NCI-H1105 (cell line): ENCODE measurements at places on chromosomes 4 and X.

- no peak for DNase-seq
These were observed 144.2 kb upstream of the PCDH18 start for GRCh38 chr4:137676357-137676998.

- DNase-seq, result no peak
These were observed 102.1 kb upstream of the SCML1 start for GRCh38 chrX:17635231-17635630.

DNA sequence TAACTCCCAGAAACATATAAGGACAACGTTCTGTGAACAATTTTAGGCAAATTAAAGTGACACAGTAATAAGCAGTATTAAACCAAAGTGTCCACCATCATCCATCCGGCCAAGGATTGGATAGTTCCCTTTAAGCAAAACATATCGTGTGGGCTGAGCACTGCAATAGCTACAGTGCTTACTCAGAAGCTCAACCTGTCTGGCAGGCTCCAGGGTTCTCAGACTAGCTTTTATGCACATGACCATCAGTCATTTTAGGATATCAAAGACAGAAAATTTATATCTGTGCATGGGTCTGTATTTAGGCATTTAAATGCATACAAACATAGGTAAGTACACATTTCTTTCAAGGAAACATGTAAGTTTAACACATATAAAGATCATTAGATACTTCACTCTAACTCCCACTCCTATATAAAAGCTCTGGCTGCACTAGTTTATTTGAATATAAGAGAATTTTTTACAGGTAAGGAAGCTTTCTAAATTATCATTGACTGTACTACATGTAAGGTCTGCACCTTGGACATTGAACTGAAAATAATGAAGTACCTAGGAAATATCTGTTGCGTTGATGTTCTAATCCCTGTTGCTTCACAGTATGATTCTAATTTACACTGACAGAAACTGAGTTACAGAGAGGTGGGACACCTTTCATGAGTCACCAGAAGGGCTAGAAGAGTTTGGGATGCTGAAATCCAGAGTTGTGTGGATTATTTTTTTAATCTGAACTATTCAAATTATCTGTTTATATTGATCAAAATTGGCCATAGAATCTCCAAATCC, 67.6 kb downstream of the ELOVL6 start:
- no peak for DNase-seq

DNA sequence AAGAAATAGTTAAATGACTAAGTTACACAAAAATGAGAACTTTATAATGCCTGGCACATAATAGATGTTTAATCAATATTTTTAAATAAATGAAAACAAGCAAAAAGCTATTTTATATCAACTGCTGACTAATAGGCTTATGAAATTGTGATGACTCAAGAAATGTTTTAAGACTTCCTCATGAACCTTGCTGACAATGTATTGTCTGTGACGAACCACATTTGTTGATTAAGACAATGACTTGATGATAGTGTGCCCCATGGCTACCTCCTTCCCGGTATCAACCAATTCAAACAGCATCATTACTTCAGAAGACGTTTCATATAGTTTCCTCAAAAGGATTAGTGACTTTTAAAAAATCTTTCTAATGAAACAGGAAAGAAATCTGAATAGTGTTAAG, 7.9 kb downstream of the CXCL6 start:
- DNase-seq, result no peak

GRCh38 chr4:85402371-85402770, 72.6 kb upstream of the ARHGAP24 start:
- no peak for DNase-seq

GRCh38 chr4:101290654-101291053, 56.7 kb downstream of the PPP3CA start:
- DNase-seq, result no peak

DNA sequence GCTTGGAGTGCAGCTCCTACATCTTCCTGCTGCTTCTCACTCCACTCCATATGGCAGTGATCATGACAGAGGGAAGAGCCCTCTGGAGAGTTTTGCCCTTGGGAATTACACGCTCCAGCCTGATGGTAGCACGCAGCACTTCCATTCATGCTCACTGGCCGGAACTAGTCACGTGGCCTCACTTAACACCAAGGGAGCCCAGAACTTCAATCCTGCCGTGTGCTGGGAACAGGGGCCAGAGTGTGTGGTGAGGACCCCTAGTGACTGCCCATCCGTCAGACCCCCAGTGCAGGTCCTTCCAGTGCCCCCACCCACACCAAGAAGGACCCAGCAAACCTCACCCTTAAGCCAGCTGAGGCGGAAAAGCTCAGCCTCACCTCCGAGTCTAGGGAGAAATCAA, 230.7 kb downstream of the EVC2 start:
- no peak for DNase-seq

DNA sequence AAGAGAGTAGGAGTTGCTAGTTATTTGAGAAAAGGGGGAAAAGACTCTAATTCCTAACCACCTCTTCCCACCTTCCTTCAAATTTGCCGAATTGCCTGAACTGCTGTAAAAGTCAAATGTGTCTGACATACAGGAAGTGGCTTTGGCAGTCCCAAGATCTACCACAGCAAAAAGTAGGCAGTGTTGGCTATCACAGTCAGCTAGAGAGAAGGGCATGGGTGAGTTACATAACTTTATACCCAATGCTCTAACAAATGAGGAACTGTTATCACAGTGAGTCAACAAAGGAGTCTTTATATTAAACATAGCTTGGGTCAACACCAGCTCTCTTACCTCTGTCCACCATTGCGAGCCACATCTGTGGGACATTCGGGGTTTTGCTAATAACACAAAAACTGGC, 2.4 kb upstream of the MBNL3 start:
- DNase-seq, result no peak

DNA sequence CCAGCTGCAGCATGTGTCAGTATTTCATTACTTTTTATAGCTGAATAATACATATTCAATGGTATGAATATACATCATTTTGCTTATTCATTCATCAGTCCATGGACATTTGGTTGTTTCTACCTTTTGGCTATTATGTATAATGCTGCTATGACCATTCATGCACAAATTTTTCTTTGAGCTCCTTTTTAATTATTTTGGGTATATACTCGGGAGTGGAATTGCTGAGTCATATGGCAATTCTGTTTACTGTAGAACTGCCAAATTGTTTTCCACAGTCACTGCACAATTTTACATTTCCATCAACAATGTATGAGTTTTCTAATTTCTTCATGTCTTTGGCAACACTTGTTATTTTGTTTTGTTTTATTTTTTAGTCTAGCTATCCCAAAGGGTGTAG, 405.9 kb upstream of the PITX2 start:
- DNase-seq, result no peak

DNA sequence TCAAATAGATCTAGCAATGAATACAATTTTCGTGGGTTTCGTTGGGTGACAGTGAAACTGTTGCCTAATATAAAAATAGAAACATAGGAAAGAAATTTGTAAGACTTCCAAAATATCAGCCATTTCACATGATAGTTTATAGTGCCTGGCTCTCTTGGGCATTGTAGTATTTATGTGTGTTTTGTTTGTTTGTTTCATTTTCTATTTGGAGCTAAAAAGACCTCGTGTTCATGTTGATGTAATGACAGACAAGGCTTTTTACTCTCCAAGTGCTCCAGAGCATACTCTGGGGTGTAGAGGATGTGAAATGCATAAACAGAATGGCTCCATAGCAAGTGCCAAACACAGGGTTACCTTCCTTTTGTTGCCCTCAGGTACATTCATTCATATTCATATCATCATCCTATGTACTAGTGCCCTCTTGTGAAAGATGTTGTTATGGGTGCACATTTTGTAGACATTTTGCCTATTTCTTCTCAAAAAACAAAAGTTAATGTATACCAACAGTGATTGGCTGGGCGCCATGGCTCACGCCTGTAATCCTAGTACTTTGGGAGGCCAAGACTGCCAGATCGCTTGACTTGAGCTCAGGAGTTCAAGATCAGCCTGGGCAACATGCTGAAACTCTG, 100.7 kb upstream of the AMOT start:
- DNase-seq, result no peak

DNA sequence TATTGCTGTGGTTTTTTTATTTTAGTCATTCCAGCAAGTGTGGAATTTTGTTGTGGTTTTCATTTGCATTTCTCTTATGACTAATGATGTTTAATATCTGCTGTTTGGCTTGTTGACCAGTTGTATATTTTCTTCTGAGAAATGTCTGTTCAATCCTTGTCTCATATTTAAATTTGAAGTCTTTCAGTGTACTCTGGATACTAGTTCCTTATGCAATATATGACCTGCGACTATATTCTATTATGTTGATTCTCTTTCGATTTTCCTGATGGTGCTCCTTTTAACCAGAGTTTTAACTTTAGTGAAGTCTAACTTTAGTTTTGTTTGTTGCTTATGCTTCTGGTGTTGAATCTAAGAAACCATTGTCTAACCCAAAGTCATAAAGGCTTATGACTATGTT, 1528.0 kb downstream of the TECRL start:
- no peak for DNase-seq

GRCh38 chrX:107442914-107443527, 6.4 kb upstream of the FRMPD3 start:
- DNase-seq, result no peak

DNA sequence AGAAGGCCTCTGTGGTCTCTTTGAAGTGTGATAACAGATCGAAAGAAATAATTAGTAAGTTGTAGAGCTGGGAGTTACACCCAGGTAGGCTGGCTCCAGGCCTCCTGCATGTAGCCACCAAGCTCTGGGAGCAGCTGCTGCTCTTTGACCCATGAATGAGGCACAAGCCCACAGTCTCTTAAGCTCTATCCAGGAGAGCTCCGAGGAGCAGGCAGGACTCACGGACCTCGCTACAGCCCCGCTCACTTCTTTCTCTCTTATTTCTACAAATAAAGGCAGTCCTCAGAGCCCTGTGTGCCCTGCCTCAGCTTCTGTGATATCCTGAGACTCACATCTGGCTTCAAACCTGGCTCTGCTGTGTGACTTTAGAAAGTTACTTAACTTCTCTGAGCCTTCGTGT, 86.9 kb downstream of the EVC start:
- DNase-seq, result no peak

- no peak for DNase-seq
These were observed 9.0 kb downstream of the TNIP2 start for GRCh38 chr4:2746891-2747695.

DNA sequence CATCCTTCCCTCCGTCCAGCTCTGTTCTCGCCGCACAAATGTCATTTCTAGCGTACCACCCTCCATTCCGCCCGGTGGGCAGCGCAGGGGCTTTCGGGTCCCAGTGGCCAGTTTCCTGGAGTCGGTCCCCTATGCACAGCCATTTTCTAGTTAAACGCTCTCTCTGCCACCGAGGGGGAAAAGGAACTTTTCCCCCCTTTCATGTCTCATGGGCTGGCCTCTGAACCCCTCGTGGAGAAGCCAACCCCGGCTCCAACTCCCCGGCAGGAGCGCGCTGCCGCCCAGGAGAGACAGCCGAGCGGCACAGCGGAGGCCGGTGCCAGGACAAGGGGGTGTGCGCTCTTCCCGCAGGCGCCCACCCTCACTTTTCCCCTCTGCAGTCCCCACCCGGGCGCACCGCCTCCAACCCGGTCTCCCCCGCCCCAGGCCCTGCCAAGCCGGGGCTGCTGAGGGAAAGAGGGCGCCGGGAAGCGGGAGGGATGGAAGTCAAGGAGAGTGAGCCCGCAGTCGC, 662 bp downstream of the APBB2 start:
- DNase-seq, result no peak

DNA sequence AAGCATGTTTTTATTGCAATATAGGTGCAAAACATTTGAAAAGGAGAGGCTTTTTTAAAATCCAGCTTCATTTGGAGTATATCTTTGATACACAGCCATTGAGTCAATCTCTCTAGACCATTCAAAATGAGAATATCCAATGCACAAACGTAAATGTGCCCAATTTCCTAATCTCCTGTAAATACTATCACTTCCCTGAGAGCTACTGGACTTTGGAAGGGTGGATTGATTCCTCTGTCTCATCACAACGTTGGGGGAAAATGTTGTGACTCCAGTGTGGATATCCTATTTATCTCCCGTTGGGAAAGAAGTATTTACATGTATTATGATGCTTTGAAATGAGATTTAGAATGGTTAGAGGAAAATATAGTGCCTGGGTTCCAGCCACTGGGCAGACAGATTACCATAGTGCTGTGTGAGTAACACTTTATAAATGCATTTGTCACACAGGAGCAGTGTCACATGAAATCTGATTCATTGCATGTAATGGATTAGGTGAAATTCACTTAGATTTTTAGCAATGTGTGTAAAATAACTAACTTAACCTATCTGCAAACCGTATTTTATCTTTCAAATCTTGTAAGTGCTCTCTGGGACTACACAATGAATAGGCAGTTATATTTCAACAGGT, 64.4 kb upstream of the VCX3A start:
- no peak for DNase-seq

DNA sequence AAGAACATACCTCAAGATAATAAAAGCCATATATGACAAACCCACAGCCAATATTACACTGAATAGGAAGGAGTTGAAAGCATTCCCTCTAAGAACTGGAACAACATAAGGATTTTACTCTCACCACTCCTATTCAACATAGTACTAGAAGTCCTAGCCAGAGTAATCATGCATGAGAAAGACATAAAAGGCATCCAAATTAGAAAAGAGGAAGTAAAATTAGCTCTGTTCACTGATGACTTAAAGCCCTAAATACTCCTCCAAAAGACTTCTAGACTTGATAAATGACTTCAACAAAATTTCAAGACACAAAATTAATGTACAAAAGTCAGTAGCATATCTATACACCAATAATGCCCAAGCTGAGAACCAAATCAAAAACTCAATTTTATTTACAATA, 235.7 kb downstream of the NKX6-1 start:
- DNase-seq, result no peak

GRCh38 chr4:123976819-123977218, 580.2 kb downstream of the SPRY1 start:
- no peak for DNase-seq

DNA sequence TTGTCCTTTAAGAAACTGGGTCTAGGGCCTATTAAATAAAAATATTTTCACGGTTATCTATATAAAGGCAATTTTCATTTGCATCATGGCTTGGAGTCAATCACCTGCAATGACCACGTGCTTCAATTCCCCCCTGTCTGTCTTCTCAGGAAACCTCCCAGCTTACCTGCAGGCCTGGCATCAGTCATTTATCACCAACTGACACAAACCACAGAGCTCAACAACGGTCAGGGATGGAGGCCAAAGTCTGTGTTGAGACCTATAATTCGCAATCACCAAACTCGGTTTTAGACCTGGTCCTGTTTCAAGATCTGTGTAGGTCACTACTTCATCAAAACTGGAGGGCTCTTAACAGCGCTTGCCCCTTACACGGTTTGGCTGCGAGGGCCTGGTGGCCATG, 1.9 kb downstream of the SLC9A7 start:
- DNase-seq, result no peak

- no peak for DNase-seq
These were observed 183.0 kb upstream of the PGRMC2 start for GRCh38 chr4:128470492-128471053.

- DNase-seq, result no peak
These were observed 1.7 kb downstream of the EGFL6 start for GRCh38 chrX:13571136-13571535.

GRCh38 chrX:22340022-22340616, 67.4 kb downstream of the CBLL2 start:
- no peak for DNase-seq
